ENCODE measurements at places on chromosomes 2 and 18.

GRCh38 chr2:241788572-241788971 is 11.9 kb downstream of the GAL3ST2 start:
- no peak for DNase-seq

- DNase-seq = no peak
Observed at GRCh38 chr2:3960106-3960505, 256.7 kb downstream of the DCDC2C start.

DNA sequence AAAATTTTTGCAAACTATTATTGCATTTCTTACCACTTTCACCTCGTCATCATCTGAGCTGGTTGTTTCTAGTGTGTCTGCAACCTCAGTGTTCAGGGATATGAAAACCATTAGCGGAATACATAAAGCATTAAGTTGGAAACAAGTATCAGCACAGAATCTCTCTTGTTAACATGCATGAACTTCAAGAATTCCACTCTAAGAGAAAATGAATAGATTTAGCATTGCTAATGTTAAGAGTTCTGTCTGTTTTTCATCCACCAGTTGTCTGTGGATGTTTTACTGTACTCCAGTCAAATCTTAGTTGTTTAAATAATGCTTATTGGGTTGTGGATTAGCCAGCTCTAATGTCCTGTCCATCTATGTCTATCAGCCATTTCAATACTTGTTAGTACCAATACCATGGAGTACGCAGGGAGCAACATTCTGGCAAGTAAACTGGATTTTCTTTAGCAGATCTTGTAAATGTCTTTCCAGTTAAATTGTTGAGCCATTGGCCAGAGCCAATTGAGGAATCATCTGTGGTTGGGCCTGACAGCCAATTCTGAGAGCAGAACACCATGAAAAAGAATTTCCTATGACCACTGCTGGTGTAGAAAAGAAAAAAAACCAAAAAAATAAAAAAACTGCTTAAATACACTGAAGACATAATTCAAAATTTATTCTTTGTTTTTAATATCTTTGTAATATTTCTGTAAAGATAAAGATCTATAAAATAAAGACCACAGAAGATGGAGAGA is 82.5 kb downstream of the SLC8A1 start:
- DNase-seq = no peak

DNA sequence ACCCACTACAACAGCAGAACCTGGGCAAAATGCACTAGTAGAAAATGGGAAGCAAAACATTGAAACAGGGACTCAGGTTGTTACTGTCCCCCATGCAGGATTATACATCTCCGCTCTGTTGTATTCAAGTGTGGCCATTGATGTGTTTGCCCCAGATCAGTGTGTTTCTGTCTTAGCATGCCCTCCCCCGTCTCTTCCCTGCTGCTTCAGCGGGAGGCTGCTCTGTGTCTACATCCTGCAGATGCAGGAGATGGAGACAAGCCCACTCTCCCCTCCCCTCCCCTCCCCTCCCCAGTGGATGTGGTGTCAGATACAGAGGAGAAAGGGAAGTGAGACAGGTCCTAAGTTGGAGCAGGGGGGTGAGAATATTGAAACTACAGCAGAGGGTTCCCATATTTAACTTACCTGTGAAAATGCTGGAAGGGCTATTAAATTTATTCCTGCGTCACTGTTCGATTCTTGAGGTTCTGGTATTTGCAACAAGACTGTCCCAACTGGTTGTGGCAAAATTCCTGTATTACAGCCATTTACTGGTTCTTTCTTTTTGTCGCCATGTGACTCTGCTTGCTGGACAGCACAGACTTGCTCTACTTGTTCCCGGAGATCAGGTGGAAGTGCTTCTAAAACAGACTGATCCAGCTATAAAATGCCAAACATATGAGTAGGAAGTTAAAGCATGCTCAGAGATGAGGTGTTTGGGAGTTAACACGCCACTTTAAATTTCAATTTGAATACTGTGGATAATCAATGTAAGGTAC is 67.0 kb downstream of the EIF5B start:
- DNase-seq = no peak

DNA sequence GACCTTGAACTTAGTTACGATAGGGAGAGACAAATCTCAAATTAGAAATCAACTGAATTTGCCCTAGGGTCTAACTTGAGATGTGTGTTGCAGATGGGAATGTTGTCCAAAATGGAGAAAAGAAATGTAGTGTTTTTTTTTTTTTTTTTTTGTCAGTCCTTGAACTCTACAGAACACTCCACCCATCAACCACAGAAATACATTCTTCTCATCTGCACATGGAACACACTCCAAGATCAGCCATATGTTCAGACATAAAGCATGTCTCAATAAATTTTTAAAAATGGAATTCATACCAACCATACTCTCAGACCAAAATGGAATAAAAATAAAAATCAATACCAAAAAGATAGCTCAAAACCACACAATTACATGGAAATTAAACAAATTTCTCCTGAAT is 526.5 kb downstream of the FBXO15 start:
- no peak for DNase-seq

- DNase-seq = no peak
Observed at GRCh38 chr2:134120406-134120732, 133.5 kb upstream of the MGAT5 start.

GRCh38 chr2:46831051-46831868 is 84.3 kb downstream of the MCFD2 start:
- DNase-seq = no peak

DNA sequence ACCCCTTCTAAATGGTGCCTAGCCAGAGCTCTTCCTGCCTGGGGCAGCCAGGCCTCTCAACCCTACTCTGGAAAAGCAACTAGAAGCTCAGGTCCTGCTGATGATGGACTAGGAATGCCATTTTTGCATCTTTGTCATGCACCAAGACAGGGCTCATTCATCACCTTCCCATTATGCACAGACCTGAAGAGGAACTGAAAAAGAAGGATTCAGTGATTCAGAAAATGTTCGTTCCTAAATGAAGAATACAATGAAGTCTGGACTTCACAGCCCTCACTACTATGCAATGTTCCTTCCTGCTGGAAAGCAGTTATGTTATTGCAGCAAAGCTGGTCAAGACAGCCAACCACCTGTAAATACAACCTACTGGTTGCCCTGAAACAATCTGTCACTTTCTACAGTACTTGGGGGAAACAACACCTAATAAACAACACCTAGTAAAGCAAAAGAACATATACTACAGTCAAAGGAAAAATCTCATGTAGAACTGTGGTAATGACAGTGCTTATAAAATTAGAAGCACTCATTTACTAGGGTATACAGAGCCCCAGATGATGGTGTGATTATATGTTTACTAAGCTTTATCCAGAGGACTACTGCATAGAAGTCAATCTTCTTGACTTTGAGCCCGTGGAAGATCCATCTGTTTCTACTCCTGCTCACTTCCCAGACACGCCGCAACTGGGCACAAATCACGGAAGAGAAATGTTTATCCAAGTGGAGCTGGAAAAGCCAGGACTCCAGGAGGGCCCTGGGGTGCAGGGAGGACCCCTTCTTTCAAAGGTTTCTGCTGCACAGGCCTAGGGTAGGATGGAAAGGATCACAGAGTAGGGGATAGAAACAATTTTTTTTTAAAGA is 103.1 kb upstream of the THOC1 start:
- DNase-seq = no peak

DNA sequence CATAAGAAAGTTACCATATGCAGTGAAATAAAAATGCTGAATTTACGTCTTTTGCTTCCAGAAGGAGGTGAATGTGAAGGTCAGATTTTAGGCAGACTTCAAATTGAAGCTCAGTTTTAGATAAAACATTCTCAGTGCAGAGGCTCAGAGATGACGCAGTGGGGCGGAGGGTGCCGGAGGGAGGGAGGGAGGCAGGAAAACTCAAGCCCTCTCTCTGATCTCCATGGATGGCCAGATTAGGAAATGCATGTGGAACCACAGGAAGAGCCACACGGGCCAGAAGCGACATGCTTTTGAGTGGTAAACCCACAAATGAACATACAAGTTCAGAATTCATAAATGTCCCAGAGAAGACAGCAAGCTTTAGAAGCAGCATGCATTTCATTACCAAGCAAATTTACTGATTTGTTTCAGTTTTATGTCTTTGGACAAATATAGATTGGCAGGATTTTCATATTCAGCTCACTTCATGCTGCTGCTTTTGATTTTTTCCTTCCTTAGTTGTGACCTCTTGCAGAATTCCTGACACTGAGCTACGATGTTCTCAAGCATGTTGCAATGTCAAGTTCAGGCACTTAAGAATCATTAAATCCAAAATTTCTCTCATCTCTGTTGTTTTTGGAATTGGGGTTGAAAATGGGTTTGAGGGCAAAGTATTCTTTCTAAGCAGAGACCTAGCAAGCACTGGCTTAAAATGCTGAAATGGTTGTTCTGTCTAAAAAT is 29.7 kb upstream of the APCDD1 start:
- DNase-seq = no peak

GRCh38 chr18:7152440-7152839 is 34.8 kb upstream of the LAMA1 start:
- no peak for DNase-seq

GRCh38 chr2:187271825-187272224 is 176.2 kb downstream of the CALCRL start:
- DNase-seq = no peak

DNA sequence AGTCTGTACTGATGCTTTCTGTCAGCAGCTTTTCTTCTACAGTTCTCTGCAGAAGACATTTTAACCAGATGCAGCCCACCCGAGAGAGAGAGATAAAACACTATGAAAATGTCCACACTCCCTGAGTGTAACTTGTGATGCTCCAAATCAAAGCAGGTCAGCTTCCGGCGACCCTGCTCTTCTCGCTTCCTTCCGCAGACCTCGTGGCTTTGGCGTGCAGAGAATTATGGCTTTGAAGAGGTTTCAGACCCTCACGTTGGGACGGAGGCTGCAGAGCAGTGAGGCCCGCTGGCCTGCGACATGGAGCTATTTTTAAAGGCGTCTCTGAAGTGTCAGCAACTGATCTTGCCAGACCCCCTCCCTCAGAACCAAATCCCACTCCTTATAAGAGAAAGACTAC is 41.8 kb downstream of the TMEM163 start:
- DNase-seq = no peak

GRCh38 chr2:53087262-53087873 is 680.2 kb upstream of the CHAC2 start:
- DNase-seq = no peak

- DNase-seq = no peak
Observed at GRCh38 chr2:67936969-67937368, 125.8 kb downstream of the C1D start.

GRCh38 chr18:62751341-62751821 is 36.0 kb downstream of the PHLPP1 start:
- DNase-seq = no peak

DNA sequence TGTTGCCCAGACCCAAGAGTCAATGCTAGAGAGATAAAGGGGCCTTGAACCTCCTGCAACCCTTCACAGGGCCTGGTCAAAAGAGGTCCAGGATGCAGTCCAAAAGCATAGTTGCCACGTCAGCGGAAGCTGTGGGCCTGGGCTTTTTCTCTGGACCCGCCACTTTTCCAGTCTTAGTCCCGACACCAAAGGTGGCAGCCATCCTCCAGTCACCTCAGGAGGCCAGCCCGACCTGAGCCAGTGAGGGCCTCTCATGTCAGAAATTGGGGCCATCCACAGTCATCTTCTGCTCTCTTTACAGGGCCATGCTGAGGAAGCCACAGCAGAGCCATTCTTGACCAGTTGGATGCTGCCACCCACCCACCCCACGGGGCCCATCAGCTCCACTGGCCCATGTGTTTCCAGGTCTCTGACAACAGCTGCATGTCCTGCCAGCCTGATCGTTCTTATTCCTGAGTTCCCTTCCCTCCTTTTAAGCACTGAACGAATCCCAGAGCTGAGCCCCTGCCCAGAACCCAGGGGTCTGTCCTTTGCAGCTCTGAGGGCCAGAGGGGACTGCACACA is 34.1 kb upstream of the KLHL29 start:
- DNase-seq = no peak

DNA sequence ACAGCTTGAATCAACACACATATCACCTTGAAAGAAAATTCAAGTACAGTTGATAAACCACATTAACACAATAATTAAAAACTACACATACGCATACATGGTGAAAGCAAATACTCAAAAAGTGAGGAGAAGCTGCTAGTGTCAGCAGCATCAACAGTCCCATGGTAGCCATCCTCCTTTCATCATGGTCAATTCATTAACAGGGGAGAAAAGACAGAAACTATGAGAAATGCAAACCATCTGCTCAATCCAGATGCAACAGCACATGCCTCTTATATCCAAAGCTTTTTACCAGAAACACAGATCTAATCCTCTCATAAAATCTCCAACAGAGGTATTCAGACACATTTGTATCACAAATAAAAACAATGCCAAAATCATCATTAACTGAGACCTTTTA is 81.9 kb upstream of the CHRNA1 start:
- DNase-seq = no peak

GRCh38 chr18:34522603-34523002 is 187.5 kb upstream of the DTNA start:
- no peak for DNase-seq

DNA sequence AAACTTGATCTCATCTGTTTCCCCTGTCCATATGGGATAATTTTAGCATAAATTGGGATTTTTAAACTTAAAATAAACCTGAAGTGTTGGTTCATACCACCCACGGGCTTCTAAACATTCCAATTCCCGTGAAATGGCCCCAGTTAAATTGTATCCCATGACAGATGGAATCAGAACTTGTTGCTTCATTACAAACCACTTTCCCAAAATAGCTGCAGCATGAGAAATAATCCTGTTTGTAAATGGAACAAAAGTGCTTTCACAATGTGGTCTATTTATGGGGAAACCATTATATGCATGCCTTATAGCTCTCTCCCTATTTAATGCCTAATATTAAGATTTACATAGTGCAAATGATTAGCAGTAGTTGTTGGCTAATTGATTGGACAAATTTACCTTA is 15.9 kb downstream of the SCG2 start:
- DNase-seq = peak; percentile 68

DNA sequence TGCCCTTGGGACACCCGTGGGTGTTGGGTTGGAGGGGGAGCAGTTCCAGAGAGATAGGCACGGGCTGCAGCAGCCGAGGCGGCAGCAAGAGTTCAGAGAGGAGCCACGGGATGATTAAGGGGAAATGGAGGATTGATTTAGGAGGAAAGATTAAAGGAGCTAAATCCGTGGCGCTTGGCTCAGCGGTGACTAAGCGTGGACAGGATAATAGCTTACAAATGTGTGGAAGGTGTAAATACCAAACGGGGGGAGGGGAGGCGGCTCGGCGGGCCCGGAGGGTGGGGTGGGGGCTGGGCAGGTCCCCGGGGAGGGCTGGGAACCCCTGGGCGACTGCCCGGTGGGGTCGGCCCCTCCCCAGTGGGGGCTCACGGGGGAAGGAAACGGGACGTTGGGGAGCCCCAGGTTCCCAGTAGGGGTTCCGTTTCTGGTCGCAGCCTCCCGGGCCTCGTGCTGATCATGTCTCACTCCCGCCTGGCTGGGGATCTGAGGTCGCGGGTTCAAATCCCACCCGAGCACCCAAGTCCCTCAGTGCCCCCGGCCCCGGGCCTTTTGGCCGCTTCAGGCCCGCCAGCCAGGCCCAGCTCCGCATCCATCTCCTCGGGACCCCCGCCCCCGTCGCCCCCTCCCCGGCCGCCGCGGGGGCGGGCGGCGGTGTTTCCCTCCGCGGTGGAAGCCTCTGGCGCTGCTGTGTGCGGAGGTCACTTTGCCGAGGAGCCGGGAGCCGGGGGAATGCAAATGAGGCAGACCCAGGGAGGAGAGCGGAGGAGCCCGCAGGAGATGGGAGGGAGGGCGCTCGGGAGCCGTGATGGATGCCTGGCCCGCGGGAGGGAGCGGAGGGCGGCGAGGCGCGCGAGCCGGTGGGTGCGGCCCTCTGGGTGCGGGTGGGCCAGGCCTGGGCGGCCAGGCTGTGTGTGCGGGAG is 8.1 kb downstream of the ASIC4 start:
- no peak for DNase-seq

All from NCI-H1436 treated with DMSO at 0.1 percent for 48 hours (cell line).